RWPE1 (cell line): ENCODE measurements at places on chromosomes 6 and 20.

DNA sequence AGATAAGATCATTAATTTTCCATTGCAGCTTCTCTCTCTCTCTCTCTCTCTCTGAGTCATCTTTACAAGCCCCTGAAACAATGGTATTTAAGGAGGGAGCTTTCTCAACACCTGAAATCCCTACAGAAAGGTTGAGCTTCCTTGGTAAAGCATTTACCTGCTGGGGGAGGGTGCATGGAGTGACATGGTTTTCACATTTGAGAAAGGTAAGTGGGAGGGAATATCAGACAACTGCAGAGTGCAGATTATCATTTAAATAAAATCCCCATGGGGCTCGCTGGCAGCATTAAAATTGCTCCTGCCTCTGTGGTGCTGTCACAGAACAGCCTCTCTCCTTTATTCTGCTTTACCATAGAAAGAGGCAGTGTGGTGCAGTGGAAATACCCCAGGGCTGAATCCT is 10.3 kb upstream of the PDYN start:
- DNase-seq = no peak

GRCh38 chr20:42604998-42605956 is 584.4 kb downstream of the PTPRT start:
- DNase-seq = no peak

- no peak for DNase-seq
Observed at GRCh38 chr6:454148-454991, 62.8 kb downstream of the IRF4 start.

GRCh38 chr6:5504078-5504477 is 242.8 kb downstream of the FARS2 start:
- no peak for DNase-seq

GRCh38 chr6:29720863-29721262 is 2.4 kb upstream of the HLA-F start:
- DNase-seq = no peak

GRCh38 chr20:1788044-1788443 is 107.2 kb upstream of the SIRPA start:
- no peak for DNase-seq
